ENCODE measurements at places on chromosomes 7 and 10.
A peak's percentile ranks its signal among the peaks of the same experiment; 100 is the strongest.

DNA sequence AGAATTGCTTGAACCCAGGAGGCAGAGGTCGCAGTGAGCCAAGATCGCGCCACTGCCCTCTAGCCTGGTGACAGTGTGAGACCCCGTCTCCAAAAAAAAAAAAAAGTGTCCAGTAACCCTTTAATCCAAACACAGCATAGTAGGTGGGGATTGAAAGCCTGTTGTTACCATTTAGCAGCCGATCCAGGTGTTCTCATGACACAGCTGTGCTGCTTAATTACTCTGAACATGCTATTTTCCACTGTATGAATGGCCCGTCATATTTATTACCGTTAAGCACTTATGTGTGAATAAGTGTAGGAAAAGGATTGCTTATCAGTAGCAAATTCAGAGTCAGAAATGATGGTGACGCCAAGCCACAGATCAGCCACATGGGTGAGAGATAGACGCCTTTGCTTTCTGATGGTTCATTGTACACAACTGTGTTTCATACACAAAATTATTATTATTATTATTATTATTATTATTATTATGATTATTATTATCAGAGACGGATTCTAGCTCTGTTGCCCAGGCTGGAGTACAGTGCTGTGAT lies 11.6 kb upstream of the ORAI2 start:
- no peak for DNase-seq

GRCh38 chr10:110717781-110718589 lies 73.8 kb downstream of the RBM20 start:
- DNase-seq, result no peak

- DNase-seq, result no peak
Observed at GRCh38 chr10:87668324-87669074, 8.8 kb downstream of the PAPSS2 start.

DNA sequence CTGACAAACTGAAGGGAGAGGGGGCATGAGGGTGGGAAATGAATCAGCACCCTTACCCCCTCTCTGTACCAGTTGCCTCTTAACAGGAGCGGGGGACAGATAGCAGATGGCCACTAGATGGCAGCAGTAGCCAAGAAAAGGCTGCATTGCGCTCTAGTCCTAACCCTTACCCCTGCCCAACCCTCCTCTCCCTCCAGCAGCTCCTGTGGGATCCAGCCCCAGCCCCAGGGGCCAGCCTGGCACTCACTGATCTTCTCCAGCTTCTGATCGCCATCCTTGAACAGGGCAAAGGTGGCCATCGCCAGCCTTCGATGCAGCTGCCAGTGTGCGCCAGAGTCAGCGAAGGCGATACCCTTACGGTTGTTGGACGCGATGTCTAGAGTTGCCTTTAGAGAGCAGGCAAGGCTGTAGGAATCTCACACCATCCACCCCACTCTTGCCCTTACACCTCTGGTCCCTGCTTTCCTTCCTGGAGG lies 2.2 kb downstream of the CYP17A1 start:
- DNase-seq, result peak; percentile 63

- DNase-seq, result no peak
Observed at GRCh38 chr10:22002591-22003176, 846 bp downstream of the DNAJC1 start.

DNA sequence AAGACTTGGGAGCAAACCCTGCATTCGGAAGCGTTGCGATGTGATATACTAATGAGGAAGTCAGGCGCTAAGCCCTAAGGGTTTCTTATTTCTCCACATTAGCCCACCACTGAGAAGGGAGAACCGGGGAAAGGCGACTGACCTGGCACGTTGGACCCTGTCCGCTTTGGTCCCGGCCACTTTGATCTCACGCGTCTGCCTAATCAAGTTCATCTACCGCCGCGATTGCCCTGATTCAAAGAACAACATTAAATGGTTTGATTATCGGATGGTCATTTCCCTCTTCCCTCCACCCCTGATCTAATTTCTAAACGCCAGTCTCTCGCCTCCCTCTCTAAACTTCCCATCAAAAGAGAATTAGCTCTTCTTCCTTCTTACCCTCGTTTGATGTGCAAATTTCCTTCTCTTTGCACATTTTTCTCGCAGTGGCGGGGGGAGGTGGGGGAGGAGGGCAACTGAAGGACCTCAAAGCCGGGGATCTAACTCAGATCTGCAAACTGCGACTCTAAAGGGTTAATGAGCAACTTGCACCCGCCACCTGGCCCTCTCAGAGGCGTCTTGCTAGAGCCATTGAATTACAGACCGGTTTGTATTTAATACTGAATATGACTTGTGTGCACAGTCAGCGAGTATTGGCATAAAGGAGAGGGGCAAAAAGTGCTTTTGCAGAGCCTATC lies 687 bp upstream of the DKK1 start:
- no peak for DNase-seq

DNA sequence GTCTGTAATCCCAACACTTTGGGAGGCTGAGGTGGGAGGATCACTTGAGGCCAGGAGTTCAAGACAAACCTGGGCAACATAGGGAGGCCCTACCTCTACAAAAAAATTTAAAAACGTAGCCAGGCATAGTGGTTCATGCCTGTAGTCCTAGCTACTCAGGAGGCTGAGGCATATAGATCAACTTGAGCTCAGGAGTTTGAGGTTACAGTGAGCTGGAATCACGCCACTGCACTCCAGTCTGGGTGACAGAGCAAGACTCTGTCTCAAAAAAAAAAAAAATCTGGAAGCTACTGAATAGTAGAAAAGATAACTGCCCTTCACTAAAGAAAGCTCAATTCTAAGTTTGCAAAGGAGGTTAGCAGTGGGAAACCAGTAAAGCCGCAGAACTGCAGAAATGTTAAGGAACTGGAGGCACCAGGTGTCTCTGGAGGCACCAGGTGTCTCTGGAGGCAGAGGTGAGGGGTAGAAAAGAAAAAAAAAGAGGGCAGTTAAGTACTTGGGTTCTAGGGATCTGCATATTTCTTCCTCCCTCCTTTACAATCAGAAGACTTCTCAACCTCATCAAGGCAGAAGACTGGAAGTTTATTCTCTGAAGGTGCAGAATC lies 56.5 kb downstream of the RNLS start:
- no peak for DNase-seq

DNA sequence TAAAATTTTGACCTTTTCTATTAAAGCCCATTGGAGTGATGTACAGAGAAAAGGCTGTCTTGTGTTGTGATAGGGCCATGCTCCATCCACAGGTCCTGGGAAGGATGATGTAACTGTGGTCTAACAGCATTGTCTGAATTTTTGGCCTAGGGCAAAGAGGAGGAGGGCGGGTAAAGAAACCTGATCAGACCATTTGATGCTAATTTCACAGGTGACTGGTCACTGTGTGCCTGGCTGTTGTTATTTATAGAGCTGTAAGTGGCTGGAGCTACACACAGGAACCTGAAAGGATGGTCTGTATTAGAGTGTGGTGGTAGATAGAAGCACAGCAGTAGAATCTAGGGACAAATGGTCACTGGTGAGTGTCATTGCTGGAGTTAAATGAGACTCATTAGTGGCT lies 182.1 kb downstream of the AUTS2 start:
- no peak for DNase-seq

DNA sequence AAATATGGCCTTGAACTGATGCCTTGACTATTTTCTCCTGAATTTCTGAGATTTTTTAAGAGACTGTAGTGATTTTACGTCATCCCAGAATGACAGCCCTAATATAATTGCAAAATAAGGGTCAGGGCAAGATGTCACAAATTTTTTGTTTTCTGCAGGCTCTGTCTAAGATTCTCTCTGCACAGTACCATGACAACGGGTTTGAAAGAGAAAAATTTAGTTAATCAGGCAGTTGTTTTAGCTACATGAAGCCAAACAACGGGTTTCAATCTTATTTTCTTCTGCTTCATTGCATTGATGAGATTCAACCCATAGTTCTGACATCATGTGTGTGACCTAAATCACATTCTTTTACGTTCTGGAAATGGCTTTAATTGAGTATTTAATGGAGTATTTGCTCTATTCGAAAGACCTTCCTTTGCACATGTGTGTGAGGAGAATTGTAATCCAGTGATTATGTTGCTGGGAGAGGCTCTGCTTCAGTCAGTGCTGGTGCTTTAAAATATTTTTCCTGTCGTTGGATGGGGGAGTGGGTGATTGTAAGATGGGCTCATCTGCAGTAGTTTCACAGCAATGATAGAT lies 118.0 kb upstream of the RHOBTB1 start:
- no peak for DNase-seq

All from stimulated activated CD8-positive, alpha-beta memory T cell treated with anti-CD3 and anti-CD28 coated beads, Interleukin-15, amount 100 ng/mL, for 1 hour (primary cell).